Suprapubic skin (tissue), 4 donors: ENCODE measurements at places on chromosomes 12 and 14.

GRCh38 chr14:45868863-45869262 lies 615.9 kb upstream of the MIS18BP1 start:
- no peak for DNase-seq

GRCh38 chr14:52048641-52049204 lies 20.1 kb downstream of the NID2 start:
- no peak for DNase-seq

- no peak for DNase-seq
These were observed 33.0 kb upstream of the OVCH1 start for GRCh38 chr12:29530436-29530835.

DNA sequence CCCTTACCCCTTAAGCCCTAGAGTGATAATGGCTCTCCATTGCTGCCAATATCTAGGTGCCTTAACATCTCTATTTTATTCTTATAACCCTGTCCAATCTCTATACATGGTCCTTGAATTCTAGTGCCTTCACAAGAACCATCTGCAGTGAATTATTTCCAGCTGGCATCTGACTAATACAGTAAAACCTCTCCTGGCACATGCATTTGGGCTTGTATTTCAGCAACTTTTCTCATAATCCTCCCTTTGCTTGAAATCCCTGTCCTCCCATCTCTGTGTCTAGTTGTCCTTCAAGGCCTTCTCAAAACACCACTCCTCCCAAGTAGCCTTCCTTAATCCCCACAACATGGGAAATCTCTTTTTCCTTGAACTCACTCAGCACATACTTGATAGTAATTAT lies 14.2 kb upstream of the HMGA2 start:
- DNase-seq, result no peak

GRCh38 chr12:72865921-72866320 lies 593.8 kb downstream of the TRHDE start:
- DNase-seq, result no peak
